ENCODE measurements at places on chromosomes 1 and 21.
A peak's percentile ranks its signal among the peaks of the same experiment; 100 is the strongest.

DNA sequence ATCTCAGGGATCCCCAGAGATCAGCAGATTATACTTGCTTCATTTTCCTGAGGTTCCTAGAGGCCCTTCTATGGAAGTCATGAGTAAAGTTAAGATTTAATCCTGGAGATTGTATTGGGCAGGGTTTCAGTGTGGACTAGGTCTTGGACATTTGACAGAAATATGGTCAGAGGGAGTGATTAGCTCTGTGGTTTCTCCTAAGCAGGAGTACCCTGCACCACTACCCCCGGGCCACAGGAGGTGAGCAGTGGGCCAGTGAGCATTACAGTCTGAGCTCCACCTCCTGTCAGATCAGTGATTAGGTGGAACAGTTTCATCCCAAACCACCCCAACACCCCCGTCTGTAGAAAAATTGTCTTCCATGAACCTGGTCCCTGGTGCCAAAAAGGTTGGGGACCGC is 43.2 kb downstream of the PHACTR4 start:
- no peak for DNase-seq

DNA sequence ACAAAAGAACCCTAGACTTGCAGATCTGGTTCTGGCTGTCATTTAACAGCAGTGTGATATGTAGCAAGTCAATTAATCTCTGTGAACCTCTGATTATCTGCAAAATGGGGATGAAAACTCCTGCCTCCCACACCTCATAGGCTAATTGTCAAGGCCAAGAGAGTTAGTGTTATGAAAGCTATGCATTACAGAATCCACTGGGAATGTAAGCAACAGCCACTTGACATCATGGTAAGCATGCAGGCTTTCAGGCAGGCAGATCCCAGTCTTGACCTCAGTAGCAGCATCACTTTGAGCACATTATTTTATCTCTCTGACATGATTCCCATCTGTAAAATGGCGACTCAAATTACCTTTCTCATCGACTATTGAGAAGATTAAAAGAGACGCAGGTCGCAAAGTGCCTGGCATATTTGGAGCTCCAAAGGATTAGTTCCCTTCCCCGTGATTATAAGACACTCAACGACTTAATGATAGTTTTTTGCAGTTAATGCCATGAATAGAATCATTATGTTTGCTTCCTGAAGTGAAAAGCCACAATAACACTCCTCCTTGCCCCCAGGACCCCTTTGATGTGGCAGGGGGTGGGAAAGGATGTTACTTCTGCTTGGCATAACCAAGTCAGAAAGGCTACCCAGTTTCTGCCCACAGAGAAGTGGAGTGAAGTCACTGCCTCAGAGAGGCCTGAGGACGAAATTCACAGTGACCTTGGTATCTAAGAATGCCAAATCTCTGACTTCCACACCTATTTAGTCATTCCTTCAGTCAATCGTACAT is 273.0 kb upstream of the NFIA start:
- no peak for DNase-seq

DNA sequence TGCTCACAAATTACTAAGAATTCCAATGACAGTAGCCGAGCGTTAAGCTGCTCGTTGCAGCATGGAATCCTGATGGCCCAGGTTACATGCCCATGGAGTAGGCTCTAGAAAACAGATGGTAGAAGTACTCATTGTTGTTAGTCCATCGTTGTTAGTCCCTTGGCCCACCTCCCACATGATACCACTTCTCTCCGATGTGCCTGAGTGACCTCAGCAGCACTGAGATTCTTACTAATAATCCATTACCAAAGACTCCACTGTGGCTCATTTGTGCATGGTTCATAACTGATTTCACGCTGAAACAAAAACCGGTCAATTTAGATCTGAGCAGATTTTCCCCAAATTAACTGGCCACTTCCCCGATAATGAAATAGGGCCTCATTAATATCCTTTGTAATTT is 772.3 kb upstream of the CXADR start:
- DNase-seq: no peak

- no peak for DNase-seq
Measured at GRCh38 chr1:197763769-197764168, 11.5 kb downstream of the DENND1B start.

- DNase-seq: no peak
Measured at GRCh38 chr1:175195798-175196197, 3.2 kb upstream of the KIAA0040 start.

DNA sequence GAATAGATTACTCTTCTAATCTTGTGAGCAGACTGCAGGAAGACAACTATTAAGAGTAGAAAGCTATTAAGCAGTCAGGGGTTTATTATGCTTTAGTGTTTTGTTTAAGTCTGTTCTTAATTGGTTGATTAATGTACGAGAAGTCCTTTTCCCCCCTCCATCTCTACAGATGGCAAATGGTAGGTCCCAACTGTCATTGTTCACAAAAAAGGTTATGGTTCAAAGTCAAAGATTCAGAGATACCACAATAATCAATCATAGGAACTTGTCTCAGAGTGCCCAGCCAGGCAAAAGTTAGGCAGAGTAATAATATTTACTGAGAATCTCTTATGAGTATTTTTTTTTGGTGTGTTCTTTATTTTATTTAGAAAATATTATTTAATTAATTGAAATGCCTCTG is 26.8 kb downstream of the NFIA start:
- no peak for DNase-seq

- peak; percentile 95 for DNase-seq
Measured at GRCh38 chr1:22451702-22452480, at the start of gene ZBTB40. Gene ZBTB40, plus strand, starts transcription at chr1:22451851. Its CDS starts 38,098 bp downstream, at chr1:22489949.
